Panc1 (cell line): ENCODE measurements at places on chromosomes 4 and X.

GRCh38 chr4:184911310-184911709, 85.5 kb upstream of the ACSL1 start:
- no peak overlapping the region for H3K4me3 ChIP-seq
- no peak for DNase-seq
- H3K4me1 ChIP-seq, result no peaks in the 10 kb centered on the region
- H3K27me3 ChIP-seq, result no peaks in the 10 kb centered on the region

- H3K36me3 ChIP-seq, result no peaks in the 10 kb centered on the region
- DNase-seq, result no peak
- H3K27me3 ChIP-seq, result no peaks in the 10 kb centered on the region
Observed at GRCh38 chr4:110869862-110870572, 247.1 kb upstream of the PITX2 start.

GRCh38 chrX:121146059-121146628, 98.7 kb downstream of the GLUD2 start:
- H3K27ac ChIP-seq, result no peak overlapping the region
- H3K4me1 ChIP-seq, result no peaks in the 10 kb centered on the region

GRCh38 chrX:413322-414201, 26.9 kb upstream of the PPP2R3B start:
- DNase-seq, result no peak
- no peaks in the 10 kb centered on the region for H3K36me3 ChIP-seq
- no peaks in the 10 kb centered on the region for H3K4me1 ChIP-seq
- no peak overlapping the region for H3K27ac ChIP-seq
- no peak overlapping the region for H3K4me3 ChIP-seq

- H3K27ac ChIP-seq, result no peak overlapping the region
- H3K36me3 ChIP-seq, result no peaks in the 10 kb centered on the region
- H3K4me3 ChIP-seq, result no peak overlapping the region
- no peaks in the 10 kb centered on the region; the same call in 1 of the 2 replicates for H3K27me3 ChIP-seq
Observed at GRCh38 chr4:184214931-184215330, 2.7 kb downstream of the ENPP6 start.

GRCh38 chr4:182233310-182234090, 9.7 kb upstream of the TENM3 start:
- no peak overlapping the region for H3K4me3 ChIP-seq
- H3K36me3 ChIP-seq, result no peaks in the 10 kb centered on the region
- no peak for DNase-seq
- H3K27ac ChIP-seq, result no peak overlapping the region

DNA sequence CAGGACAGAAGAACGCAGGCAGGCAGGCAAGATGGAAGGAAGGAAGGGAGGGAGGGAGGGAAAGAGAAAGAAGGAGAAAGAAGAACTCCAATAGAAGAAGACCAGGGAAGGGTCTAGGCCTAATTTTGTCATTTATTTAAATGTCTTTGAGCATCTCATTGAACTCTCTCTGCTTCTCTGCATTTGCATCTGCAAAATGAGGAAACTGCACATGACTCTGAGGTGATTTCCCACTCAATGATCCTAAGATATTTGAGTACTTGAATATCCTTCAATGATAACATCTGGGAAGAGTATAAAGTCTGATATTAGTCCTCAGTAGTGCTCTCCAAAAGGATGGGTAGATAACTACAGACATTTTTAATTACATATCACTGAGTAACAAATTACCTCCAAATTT, 33.1 kb upstream of the RBPJ start:
- H3K27ac ChIP-seq, result no peak overlapping the region
- no peaks in the 10 kb centered on the region for H3K4me1 ChIP-seq

- no peaks in the 10 kb centered on the region for H3K4me1 ChIP-seq
- no peaks in the 10 kb centered on the region for H3K27me3 ChIP-seq
- H3K36me3 ChIP-seq, result no peaks in the 10 kb centered on the region
- no peak overlapping the region for H3K27ac ChIP-seq
- no peak for DNase-seq
Observed at GRCh38 chr4:74692972-74693371, 101.4 kb downstream of the BTC start.

- no peak overlapping the region for H3K27ac ChIP-seq
- no peak for DNase-seq
- H3K27me3 ChIP-seq, result no peaks in the 10 kb centered on the region
- H3K4me3 ChIP-seq, result no peak overlapping the region
- no peaks in the 10 kb centered on the region for H3K4me1 ChIP-seq
- H3K36me3 ChIP-seq, result no peaks in the 10 kb centered on the region
Observed at GRCh38 chr4:189613207-189613606, 327.5 kb upstream of the FRG1 start.

DNA sequence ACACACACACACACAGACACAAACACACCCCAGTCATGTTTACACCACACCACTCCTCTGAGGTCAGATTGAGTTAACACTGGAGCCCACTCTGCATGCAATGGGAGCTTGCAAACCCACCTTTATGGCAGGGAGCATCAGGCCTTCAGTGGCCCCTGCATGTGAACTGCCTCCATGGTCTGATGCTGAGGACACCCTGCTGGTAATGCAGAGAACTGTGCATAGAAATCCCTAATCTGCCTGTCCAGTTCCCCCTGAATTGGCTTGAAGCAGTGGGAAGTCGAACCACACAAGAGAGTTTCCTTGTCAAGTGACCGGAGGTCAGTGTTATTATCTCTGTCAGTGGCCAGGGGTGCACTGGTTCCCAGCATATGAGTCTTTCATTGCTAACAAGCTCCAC, 59.8 kb downstream of the ANOS1 start:
- no peaks in the 10 kb centered on the region for H3K36me3 ChIP-seq
- H3K27ac ChIP-seq, result no peak overlapping the region
- no peaks in the 10 kb centered on the region for H3K4me1 ChIP-seq
- H3K4me3 ChIP-seq, result no peak overlapping the region
- DNase-seq, result no peak

DNA sequence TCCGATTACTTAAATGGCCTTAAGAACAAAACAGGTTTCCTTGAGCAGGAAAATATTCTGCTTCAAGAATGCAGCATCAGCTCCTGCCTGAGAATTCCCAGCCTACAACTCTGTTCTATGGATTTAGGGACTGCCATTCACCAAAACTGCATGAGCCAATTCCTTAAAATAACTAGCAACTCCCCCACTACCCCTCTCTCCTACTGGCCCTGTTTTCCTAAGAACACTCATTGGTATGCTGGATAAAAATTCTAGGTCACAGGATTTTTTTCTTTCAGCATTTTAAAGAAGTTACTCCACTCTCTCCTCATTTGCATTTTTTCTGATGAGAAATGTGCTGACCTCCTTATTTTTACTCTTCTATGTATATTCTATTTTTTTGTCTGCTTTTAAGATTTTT, 347.1 kb downstream of the IDS start:
- no peaks in the 10 kb centered on the region for H3K4me1 ChIP-seq
- H3K4me3 ChIP-seq, result no peak overlapping the region
- H3K27me3 ChIP-seq, result no peaks in the 10 kb centered on the region
- H3K36me3 ChIP-seq, result no peaks in the 10 kb centered on the region
- H3K27ac ChIP-seq, result no peak overlapping the region
- no peak for DNase-seq
